8988T (cell line): ENCODE measurements at places on chromosomes 1 and 21.
A peak's percentile ranks its signal among the peaks of the same experiment; 100 is the strongest.

GRCh38 chr21:44957047-44957831 lies 17.4 kb downstream of the SLX9 start:
- DNase-seq = no peak

DNA sequence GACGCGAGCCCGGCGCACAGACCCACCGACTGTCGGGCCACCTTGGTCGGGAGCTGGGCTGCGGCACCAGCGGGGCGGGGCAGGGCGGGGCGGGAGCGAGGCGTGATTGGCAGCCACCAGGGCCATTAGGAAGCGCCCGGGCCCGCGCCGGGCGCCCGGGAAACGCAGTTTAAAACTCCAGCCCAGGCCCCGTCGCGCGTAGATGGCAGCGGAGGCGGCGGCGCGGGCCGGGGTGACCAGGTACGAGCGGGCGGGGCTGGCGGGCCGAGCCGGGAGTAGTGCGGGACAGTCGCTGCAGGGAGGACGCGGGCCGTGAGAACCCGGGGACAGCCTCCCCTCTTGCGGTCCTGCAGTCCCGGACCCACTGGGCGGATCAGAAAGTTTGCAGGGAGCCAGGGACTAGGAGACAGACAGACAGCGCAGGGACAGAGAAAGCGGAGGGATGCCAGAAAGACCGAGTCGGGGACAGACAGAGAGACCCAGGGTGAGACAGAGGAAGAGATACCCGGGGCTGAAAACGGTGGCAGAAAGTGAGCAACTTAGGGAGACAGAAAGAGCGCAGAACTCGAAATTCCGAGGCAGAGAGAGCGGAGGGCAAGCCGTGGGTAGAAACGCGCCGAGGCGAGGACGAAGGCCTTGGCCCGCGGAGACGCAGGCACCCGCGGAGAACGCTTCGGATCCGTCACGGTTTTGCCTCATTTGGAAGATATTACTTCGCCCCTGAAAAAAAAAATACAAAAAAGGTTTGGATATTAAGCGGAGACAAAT lies at the start of gene DMBX1:
Gene DMBX1 (plus strand): TSS at position 199 of the 768 bp plus-strand sequence. CDS start 17,175 bp downstream, outside the sequence.
- peak; percentile 96 for DNase-seq

DNA sequence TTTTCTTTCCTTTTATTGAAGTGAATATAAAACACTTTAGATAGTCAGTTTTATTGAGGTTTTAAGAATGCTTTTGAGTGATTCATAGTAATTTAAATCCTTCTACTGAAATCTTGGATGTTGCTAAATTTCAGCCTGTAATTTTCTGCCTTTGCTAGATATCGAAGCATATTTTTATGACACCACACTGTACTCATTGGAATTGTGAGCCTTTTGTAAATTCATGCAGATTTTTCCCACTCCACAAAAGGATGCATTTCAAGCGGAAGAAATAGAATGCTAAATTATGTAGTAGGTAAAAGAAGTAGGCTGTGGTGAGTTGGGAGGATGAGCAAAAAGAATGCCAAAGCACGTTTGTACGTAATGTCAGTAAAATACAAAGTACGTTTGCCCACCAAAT lies 13.8 kb downstream of the SNX7 start:
- DNase-seq = no peak

DNA sequence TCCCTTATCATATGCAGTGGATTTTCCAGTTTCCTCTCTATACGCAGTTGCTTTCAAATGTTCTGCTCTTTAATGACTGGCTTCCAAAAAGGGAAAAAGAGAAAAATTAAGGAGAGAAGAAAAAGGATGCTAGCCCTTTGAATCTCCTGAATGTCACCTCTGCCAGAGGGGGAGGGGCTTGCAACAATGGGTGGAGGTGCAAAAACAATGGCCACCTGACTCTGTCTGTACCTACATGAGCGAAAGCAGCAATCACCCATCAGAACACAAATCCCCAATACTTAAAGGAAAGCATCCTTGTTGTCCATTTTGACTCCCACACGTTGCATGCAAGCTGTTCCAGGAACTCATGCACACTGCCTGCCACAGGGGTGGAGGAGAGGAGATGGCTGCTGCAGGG lies 61.2 kb downstream of the CCDC30 start:
- DNase-seq = no peak

DNA sequence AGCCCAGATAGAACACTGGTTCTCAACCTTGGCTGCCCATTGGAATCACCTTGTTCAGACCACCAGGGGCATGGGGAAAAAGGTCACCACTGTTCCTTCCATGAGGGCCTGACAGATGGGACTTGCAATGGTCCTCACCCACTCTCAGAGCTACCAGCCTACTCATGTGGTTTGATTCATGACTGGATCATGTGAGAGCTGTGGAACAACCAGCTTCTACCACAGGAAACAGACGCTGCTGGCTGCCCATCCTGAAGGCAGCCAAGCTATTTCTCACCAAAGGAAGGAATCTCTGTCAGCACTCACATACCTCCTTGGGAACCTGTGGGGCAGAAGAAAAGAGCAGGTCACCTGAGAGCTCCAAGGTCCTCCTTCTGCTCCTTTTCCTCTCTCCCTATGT lies 53.6 kb downstream of the CAPN8 start:
- no peak for DNase-seq

GRCh38 chr1:112337028-112337531 lies 58.9 kb upstream of the CTTNBP2NL start:
- DNase-seq = peak; percentile 17

- no peak for DNase-seq
Measured at GRCh38 chr1:87754139-87754538, 425.5 kb downstream of the LMO4 start.

DNA sequence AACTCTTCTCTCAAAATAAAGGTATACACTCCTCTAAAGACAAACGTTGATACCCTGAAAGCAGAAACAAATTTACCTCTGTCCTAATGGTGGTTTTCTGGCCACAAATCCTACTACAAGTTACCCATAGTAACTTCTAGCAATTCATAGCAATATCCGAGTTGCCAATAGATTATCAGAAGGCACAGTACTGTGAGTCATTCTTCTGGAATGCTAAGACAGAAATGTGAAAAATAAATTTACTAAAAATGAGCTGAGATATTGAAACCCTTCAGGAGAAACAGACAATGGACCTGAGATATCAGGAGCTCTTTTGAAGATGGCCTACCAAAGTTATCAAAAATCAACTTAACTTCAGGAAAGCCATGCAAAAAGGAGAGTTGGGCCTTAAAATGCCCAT lies 715.0 kb upstream of the ADAMTS5 start:
- DNase-seq = no peak

DNA sequence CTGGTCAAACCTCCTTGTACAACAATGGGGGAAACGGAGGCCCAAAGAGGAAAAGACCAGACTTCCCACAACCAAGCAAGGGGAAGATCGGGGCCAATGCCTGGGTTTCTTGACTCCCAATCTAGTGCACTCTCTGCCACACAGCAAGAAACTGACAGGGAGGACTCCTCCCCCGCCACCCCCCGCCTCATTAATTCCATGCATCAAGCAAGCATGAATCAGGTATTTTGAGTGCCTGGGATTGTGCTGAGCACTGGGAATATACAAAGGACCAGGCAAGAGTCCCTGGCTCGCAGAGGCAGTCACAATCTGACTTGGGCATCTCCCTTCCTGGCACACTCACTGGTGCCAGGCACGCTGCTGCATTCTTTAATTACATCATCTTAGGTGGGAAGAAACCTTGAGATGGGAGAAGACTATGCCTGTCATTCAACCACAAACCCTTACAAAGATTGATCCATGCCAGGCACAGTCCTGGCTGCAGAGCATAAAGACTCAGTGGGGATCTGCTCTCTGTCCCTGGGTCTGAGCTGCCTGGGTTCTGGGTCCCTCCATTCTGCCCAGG lies 4.4 kb upstream of the KCNC4 start:
- DNase-seq = no peak

- no peak for DNase-seq
Measured at GRCh38 chr1:227929751-227930472, 17.8 kb downstream of the WNT9A start.

DNA sequence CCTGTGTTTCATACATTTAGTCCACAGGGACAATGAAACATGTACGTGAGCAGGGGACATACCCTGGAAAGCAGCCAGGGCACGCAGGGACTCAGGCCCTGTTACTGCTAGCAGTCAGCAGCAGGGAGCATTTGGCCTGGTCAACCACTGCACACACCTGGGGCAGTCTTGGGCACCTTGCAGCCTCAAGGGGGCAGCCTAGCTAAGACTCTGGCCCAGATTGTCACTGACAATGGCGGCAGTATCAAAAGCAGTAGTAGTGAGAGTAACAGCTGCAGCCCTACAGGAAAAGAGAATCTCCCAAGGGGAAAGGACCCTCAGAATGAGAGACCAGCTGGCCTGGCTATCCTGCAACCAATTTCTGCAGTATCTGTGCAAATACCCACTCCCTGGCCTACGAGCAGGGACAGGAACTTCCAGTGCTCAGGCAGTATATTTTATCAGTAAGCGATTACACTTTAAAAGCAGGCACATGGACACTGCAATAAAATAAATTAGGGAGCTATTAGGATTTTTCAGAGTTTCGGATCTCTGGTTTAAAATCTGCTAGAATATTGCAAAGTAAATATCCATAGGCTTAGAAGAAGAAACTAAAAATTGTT lies 475.6 kb downstream of the LTN1 start:
- peak; percentile 4 for DNase-seq

GRCh38 chr1:20114021-20114648 lies 5.2 kb downstream of the PLA2G2D start:
- DNase-seq = no peak

DNA sequence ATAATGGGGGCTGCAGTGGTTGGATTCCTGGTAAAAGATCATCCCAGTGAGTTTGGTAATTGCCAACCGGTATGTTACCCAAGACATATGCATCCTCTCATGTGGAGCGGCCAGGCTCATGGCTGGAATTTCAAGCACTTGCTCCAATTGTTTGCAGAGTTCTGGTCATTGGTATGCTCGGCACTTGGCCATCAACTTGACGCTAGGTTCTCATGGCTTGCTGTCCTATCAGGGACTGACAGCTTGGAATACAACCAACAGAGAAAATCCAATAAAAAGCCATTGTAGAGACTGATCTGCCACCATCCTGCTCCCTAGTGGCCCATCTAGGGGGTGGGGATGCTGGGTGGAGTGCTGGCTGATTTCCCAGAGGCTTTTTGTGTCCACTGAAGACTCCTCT lies 120.9 kb downstream of the EDEM3 start:
- DNase-seq = no peak

DNA sequence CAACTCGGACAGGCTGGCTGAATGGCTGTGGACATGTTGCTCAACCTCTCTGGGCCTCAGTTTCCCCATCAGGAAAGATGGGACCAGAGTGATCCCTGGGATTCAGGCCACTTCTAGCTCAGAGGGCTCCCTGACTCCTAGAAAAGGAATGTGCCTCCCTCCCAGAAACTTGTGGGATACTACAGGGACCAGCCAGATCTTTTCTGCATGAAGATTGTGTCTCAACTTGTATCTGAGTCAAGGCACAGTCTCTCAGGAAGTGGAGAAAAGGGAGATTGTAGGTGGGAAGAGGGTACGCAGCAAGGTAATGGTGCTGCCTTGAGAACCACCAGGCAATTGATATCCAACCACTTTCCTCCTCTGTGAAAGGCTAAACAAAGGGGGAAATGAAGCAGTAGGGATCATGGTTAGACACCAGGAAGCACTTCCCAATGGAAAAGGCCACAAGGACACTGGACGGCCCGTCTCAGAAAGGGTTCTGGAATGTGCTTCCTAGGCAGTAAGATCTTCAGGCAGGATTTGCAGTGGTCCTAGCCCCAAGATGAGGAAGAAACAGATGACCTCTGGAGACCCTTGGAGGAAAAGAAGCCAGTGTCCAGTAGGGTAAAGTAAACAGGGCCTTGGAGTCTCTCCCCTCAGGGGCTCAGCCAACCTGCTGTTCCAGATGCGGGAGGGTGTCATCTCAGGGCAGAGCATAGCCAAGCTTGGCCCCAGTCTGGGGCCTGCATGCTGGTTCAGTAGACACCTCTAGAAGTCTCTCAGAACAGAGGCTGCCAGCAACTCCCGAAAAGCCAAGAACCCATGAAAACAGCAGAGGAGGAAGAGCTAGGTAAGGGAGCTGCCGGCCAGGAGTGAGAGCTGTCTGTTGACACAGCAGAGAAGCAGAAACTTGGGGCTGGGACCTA lies 16.8 kb downstream of the IFFO2 start:
- DNase-seq = no peak
